Sciatic nerve (tissue), 2 donors: ENCODE measurements at places on chromosomes 1 and 21.

GRCh38 chr1:22636927-22637326 is 499 bp downstream of the C1QA start:
- DNase-seq = no peak

- no peak for DNase-seq
Measured at GRCh38 chr1:91742848-91743292, 143.1 kb downstream of the TGFBR3 start.

DNA sequence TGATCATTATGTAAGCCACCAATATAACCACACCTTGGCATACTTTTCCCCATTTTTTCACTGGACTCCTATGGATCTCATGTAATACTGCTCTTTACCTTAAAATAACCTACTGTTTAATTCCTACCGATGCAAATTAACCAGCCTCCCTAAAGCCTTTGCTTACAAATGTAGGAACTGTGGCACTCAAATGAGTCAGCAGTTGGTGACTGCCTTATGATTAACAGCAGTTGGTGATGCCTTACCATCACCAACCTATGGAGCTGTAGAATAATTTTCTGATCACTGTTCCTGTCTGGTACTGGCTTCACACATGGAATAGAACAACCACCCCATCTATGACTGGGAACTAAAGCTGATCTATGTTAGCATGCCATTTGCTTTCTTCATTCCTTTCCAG is 7.8 kb upstream of the NUDT17 start:
- DNase-seq = no peak

DNA sequence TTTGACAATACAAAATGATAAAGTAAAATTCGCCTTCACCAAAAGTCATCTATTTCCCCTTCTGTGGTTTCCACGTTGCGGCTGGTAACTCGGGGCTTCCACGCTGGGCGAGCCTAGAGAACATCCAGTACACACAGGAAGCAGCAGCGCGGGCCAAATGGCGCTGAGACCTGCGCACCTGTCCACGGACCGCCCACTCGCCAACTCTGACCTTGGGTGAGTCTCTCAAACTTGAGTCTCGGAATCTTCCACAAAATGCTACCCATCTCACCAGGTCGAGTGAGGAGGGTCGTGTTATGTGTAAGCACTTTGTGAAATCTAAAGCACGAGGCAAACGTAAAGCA is 820 bp upstream of the TTF2 start:
- no peak for DNase-seq

- DNase-seq = no peak
Measured at GRCh38 chr1:58529284-58529683, 17.2 kb downstream of the OMA1 start.
